Stimulated activated CD8-positive, alpha-beta memory T cell treated with anti-CD3 and anti-CD28 coated beads, Interleukin-4, amount 100 ng/mL, for 24 hours (primary cell): ENCODE measurements at places on chromosomes 3 and 15.

GRCh38 chr3:158912621-158913020, 110.8 kb downstream of the MFSD1 start:
- no peak for DNase-seq

DNA sequence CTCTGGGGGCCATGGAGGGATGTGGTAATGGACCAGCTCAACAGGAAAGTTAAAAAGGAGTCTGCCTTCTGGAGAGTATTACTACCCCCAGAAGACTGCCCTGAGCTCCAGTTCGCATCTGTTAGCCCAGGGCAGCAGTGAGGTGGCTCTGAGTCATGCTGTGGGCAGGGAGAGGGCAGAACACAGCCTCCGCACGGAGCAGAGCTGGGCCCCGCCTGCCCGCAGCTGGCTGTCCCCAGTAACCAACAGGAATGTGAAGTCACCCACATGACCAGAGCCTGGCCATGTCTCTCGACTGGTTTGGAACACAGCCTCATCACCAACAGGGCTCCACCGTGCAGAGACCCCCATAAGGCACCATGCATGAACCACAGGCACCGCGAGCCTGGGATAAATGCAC, 62.1 kb downstream of the CYFIP1 start:
- no peak for DNase-seq

DNA sequence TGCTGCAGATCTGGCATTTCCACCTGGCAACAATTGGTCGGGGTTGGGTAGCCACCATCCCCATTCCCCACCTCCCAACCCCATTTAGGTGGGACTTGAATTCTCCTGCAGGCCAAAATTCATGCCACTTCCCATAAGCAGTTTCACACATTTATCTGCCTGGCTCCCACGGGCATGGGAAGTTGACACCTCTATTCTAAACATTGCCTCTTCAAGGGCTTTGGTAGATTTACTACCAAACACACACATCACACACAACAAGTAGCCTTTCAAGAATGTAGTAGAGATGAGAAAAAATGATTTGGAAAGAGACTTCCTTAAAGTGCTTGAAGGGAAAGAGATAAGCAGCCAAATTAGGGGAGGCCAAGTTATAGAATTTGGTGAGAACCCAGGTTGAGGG, 30.9 kb downstream of the ZBTB38 start:
- no peak for DNase-seq

DNA sequence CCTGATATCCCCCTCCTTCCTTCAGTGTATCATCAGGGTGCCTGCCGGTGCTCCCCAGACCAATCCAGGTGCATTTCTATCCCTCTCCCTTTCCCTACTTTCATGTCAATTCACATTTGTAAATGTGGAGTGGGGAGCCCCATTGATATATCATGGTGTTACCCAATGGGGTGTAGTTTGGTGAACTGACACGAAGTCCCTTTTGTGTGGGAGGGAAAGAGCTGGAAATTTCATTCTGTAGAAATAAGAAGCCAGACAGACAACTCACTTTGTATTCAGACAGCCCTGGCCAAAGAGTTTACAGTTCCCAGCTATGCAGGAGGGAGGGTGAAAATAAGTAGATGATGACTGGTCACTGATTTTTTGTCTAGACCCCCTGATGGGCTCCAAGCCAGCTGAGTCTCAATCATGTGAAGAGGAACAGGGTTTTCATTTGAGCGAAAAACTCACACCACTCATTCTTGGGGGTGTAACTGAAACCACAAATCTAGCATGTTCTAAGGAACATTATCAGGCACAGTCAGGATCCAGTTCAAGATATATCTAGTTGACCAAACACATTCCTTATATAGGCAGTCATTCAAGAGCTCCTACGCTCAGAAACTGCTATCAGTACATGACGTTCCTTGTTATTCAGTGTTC, 58.9 kb downstream of the LMCD1 start:
- DNase-seq, result no peak

GRCh38 chr3:30493911-30494311, 112.5 kb upstream of the TGFBR2 start:
- DNase-seq, result no peak

DNA sequence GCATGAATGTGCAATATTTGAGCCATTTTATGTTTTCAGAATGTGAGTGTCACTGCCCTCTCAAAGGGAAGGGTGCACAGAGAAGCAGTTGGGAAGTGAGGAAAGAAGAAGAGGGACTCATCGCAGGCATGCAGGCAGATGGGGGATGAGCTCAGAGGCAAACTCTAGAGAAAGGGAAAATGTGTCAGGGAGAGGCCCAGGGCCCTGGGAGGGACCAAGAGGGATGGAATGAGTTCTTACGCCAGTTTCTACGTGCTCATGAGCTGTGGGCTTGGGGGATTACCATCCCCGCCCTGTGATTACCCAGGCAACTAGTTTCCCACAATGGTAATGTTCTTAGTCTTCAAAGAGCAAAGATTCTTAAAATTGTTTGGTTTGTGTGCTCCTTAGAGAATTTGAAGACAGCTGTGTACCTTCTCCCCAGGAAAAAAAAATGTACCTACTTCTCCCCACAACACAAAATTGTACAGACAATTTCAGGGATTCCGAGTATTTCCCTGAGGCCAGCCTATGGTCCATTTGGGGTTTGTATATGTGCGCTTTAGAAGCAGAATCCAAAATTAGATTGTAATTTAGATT, 17.8 kb downstream of the GCSAM start:
- DNase-seq, result no peak

GRCh38 chr3:81643721-81644120, 117.7 kb downstream of the GBE1 start:
- no peak for DNase-seq

DNA sequence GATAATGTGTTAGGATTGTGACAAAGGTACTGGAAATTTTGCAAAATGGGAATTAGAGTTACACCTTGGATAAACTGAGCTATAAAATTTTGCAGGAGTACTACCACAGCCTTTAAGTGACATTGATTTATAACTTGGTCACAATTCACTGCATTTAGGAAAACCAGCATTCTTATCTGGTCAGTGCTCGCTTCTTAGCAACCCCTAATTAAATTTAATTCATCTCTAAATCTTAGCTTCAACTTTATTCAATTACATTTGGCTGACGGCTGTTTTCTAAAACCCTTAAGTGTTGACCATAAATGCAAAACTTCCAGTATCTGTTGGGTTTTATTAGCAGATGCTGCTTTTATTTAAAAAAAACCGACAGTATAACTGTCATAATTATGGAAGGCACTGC, 31.3 kb downstream of the TFRC start:
- no peak for DNase-seq

DNA sequence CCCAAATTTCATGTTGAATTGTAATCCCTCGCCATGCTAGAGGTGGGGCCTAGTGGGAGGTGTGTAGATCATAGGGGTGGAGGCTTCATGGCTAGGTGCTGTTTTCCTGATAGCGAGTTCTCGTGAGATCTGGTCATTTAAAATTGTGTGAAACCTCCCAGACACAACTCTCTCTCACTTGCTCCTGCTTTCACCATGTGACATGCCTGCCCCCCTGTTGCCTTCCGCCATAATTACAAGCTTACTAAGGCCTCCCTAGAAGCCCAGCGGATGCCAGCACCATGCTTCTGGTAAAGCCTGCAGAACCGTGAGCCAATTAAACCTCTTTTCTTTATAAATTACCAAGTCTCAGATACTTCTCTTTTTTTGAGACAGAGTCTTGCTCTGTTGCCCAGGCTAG, 36.0 kb downstream of the CCDC54 start:
- no peak for DNase-seq

GRCh38 chr15:70856884-70857561, 3.1 kb upstream of the LARP6 start:
- DNase-seq, result no peak

DNA sequence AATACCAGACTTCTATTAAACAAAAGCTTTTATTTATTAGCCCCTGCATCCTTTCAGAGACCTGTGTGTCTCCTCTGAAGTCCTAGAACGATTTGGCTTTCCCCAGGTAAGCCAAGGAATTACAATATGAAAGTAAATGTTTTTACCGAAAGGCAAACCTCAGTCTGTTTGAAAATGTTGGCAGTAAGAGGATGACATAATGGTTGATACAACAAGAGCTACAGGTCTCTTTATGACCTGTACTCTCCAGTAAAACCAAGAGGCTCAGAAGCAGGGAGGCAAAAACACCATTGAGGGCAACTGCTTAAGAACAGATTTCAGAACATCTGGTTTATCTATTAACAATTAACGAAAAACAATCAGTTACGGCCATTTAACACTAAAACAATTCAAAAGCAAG, 107.8 kb downstream of the ADAM10 start:
- DNase-seq, result no peak

DNA sequence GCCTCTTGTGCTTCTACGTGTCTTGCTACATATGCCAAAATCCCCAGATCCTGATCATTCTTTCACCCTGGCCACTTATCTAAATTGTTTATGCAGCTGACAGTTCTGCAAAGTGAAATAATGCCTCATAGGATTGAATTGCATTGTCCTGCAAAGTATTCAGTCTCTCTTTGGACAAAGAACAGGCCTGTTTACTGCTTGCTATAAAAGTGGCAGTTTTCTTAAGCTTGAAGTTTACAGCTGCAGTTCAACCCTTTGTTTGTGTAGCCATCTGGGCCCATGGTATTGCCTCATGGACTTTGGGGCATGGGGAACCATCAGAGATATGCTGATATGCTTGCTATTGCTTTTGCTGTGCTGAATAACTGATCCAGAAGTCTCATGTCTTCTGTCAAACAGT, 523.2 kb downstream of the OTOL1 start:
- no peak for DNase-seq

- no peak for DNase-seq
Measured at GRCh38 chr15:44286814-44287452, 1.6 kb upstream of the GOLM2 start.

GRCh38 chr15:42285034-42285433, 11.8 kb upstream of the TMEM87A start:
- no peak for DNase-seq

- DNase-seq, result no peak
Measured at GRCh38 chr3:49842843-49843517, 13.4 kb downstream of the TRAIP start.

DNA sequence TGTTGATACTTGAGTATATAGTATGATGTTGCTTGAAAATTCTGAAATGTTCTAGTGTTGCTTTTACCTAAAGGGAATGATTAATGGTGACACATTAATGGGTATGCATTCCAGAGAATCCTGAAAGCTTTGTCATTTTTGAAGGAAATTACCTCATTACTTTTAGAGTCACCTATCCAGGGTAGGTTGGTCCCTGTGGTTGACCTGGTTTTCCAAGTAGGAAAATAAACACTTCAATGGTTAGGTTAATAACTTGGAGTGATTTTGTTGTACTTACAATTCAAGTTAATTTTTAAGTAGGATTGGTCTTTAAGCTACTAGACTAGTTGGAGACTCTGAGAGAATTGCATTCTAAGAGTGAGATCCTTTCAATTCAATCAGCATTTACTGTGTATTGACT, 31.0 kb downstream of the MITF start:
- no peak for DNase-seq

DNA sequence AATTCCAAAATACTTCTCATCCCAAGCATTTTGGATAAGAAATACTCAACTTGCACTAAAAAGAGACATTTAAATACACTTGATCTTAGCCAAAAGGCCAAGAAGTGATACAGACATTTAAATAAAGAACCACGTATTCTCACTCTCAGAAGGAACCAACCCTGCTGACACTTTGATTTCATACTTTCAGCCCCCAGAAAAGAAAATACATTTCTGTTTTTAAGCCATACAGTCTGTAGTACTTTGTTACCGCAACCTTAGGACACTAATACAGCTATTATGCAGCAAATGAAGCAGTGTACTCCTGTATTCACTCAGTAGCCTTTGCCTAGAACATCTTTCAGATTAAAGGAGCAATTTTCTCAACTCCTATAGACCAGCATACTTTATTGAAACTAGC, 86.7 kb downstream of the TBC1D5 start:
- DNase-seq, result no peak

DNA sequence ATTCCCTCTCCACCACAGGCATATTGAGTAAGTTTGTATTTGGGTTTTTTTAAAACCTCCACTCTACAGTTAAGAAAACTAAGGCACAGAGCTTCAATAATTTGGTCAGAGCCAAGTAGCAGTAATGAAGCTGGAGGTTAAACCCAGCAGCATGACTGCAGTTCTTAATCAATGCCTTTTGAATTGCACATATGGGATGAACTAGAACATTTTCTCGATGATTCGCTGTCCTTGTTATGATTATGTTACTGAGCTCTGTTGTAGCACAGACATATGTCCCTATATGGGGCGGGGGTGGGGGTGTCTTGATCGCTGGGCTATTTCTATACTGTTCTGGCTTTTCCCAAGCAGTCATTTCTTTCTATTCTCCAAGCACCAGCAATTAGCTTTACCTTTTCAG, 1.6 kb upstream of the CCR5 start:
- no peak for DNase-seq

DNA sequence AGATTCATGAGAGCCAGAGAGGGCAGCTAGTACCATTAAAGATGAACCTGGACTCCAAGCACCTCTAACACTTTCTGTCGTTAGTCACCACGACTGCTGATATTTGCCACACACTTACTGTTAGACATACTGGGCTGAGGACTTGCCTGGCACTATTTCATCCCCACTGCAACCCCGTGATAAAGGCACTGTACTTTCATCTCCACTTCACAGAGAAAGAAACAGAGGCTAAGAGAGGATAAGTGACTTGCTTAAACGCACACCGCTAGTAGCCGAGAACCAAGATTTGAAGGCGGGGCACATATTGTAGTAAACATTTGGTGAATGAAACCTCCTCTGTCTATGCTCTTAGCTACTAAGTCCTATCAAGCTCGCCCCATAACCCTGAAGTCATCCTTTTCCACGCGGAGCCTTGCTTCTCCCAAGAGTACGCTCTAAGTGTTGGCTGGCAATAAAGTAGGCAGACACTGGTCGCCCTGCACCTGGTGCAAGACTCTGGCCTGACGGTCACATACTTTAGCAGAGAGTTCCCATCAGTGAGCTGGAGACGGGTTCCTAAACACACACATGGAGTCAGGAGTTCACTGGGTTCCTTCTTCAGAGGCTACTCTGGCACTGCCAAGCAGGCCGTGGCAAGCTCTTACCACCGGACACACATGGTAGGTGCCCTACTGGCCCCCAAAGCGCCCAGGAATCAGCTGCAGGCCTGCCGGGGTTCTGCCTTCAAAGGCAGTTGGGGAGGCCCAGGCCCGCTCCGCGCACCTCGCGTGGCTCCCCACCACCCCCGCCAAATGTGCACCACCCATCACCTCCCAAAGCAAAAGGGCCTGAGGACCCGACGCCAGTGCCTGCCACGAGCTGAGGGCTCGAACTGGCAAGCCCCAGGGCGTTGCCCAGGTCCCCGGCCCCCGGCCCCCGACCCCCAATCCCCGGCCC, 951 bp downstream of the POMGNT2 start:
- DNase-seq, result peak; percentile 8

DNA sequence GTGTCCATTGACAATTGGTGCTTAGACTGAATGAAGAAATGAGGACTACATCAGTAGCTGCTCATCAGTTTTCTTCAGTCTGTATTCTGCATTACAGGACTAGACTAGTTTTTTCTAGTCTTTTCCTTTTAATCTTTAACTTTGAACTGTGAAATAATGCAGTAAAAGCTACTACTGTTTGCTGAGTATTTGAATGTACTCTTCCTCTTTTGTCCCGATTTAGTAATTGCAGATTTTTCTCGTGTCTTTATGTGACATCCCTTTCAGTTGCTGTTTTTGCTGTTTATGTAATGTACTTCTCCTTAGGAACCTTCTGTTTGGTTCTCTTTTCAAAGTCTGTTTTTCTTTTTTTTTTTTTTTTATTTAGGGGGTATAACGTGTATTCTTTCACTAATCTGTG, 17.4 kb downstream of the MFSD1 start:
- no peak for DNase-seq
